Dorsolateral prefrontal cortex (tissue), 122 donors: ENCODE measurements at places on chromosomes 7 and 10.

DNA sequence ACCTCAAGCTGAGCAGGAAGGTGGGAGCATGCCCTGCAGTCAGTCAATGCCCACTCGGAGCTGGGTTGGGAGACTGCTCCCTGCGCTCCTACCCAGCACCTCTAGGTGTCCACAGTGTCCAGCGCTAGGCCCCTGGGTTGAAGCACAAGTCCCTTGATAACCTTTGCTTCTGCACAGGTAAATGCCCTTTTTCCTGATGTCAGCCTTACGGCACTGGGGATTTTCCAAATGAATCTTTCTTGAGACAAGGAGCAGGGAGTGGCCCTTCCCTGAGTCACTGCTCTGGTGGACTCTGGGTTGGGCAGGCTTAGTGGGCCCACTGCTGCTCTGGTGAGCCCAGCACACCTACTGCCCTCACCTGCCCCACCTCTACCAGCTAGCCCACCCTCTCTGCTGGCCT, 61.9 kb upstream of the OPN4 start:
- DNase-seq, result no peak

DNA sequence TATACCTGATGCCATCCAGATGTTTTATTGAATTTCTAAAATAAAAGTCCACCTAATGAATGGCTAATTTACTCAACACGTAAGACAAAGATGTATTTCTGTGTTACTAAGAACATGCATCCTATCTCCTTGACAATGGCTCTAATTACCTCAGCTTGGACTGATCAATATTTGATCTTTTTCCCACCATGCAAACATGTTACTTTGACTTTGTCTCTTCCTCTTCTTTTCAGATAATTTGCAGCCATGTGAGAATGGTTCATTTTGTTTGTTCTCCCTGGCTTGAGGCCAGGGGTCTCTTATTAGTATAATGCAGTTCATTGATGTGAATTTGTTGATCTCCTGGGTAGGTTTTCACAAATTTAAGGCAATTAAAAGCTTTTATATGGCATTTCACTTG, 302.1 kb downstream of the ADK start:
- DNase-seq, result no peak

- DNase-seq, result peak; percentile 48
Observed at GRCh38 chr10:91381257-91381891, 28.8 kb upstream of the HECTD2 start.

GRCh38 chr10:100728928-100729861, 16.2 kb upstream of the PAX2 start:
- no peak for DNase-seq

DNA sequence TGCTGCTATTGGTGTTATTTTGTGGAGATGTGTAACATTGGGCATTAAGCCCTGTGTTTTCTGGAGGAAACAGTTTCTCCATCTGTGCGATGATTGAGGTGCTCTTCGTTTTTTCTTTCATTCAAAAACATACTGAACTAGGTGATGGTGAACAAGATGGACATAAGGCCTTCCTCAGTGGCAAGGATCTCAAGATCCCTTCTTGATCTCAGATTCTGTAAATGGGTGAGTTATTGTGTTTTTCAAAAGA, 759 bp upstream of the ELAPOR2 start:
- no peak for DNase-seq

- no peak for DNase-seq
Observed at GRCh38 chr10:77679217-77679616, 41.6 kb upstream of the KCNMA1 start.

DNA sequence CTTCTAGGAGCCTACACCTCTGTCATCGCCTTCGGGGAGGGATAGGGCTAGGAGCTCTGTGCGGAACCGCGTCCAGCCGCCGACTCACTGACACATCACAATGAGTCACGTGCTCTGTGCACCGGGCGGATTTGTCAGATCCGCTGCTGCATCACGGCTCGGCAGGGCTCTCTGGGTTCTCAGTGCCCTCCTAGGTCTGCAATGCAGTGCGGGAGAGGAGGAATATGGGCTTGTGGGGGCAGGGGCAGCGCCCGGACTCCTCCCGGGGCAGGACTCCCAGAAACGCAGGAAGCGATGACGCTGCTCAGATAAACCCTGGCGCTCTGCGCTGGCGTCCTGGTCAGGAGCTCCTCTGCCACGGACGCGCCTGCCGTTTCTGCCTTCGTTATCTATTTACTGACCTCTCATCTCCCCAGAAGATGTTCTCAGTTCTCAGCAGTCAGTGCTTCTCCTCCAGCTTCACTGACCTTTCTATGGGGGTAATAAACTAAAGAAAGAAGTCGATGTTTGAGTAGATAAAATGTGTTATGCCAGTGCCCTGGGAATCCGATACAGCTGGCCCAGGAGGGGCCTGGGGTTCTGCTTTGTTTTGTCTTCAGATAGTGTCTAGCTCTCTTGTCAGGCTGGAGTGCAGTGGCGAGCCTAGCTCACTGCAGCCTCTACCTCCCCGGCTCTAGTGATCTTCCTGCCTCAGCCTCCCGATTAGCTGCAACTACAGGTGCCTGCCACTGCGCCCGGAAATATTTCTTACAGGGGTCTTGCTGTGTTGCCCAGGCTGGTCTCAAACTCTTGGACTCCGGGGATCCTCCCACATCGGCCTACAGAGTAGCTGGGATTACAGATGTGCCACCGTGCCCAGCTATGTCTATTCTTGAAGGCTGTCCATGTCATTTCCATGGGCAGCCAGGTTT, 22.8 kb upstream of the ITGB1 start:
- DNase-seq, result peak; percentile 83

DNA sequence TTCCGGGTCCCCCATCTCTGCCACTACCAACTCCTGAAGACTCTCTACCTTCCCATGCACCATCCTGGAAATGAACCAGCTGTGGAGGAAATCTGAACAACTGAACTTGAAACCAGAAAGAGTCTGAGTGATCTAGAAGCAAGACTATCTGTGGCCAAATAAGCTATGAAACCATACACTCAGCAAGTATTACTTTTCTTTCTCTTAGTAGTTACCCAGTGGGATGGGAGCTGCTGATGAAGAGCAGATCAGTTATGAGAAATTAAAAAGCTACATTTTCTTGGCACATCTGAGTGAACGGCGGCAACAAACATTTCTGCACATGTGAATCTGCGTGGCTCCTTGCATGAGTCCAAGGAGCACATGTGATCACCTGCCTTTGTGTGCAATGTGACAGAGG, 31.6 kb upstream of the AGK start:
- no peak for DNase-seq

DNA sequence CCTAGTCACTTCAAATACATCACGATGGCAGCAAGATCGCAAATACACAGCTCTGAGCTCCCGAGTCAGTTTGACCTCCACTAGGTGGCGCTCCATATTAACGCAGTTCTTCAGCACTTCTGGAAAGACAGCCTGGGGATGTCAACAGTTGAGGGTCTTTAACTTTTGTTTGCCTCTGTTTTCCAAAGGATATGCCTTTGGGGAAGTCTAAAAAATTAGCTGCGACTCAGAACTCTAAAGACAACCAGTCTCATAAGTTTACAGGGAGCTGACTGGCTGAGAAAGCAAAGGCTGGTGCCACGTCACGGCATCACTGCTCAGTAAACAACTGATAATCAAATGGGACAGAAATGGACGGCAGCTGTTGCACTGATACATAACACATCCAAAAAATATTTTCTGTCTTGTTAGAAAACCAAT, 458.8 kb downstream of the SORCS1 start:
- peak; percentile 50 for DNase-seq

DNA sequence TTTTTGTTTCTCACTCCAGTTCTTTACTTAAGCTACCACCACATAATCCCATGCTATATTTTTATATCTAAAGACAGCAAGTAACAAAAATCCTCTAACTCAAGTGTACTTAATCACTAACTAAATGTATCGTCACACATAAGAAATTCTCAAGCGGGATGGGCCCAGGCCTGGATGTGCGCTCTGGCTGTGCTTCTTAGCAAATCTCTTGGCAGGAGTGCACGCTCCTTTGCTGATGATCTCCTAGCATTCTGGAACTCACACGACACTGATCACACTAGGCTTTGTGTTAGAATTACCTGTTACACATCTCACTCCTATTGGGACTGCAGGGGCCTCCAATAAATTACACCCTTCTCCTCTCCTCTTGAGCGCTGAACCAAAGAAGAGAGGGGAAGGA, 46.7 kb upstream of the CALD1 start:
- DNase-seq, result no peak

DNA sequence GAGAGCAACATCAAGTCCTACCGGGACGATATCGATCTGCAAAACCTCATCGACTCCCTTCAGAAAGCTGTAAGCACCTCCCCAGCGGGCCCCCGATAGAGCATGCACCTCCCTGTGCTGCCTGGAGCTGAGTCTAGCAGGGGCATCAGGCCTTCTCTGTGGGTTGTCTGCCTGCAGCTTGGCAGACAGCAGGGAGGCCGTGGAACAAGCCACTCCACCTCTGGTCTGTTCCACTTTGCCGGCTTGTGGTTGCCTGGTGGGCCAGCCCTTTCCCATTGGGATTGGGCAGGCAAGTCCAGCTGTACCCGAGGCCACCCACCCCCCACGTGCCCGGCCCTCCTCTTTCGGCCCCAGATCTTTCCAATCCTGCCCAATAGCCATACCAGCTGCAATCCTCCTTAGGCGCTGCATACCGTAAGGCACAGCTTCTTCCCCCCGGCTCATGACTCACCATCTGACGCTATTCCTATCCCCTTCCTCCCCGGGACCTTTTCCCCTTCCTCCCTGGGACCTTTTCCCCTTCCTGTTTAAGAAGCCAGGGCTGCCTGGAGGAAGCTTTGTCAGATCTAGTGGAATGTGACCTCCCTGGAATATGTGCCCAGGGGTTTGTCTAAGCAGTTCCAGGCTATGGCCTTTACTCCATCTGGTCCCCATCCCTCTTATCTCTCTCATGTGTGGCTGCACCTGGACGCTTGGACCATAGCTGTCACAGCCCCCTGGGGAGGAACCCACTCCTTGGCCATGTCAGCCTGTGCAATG, 28.1 kb upstream of the SH2D4B start:
- no peak for DNase-seq
